GM12878 (cell line): ENCODE measurements at places on chromosomes 12 and 14. TPM values are rescaled to one million over a fixed set of nuclear protein-coding genes. Genes with fewer than 3 reads are reported as not detected.

The KRT80 gene
- not detected in 2 replicates for polyA plus RNA-seq

The CCDC196 gene
- polyA plus RNA-seq = 0.07 and 0.28 TPM in 2 replicates

The HOTAIR gene
- not detected in 2 replicates for polyA plus RNA-seq

DNA sequence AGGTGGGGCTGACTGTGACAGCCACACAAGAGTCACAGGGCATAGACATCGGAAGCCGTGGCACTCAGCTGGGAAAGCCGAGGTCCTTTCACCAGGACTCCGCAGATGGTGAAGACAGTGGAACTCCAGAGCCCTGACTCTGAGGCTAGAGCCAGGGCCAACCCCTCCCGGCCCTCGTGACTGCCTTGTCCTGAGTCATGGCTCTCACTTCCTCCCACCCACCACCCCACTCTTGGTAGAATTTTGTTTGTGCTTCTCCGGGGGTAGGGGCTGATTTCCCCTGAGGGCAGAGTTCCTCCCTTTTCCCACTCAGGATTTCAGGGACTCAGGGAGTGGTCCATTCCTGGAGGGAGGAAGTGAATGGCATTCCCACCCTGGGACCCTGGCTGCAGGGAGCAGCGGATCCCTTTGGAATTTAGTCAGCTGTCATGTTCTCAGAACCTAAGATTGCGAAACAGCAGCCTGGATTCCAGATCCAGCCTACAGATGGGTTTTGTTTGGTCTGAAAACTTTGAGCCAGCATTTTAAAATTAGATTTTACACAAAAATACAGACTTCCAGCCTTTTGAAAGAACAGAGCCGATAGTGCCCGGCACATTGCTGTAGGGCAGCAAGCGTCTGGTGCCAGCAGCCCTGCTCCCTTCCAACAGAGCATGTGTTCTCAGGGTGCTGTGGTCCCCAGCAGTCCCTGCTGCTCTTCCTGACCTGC is 50.7 kb downstream of the TPCN1 start:
- no peak for DNase-seq

GRCh38 chr12:47745485-47746041 is 13.1 kb downstream of the RAPGEF3 start:
- no peak for DNase-seq

GRCh38 chr14:34251662-34252061 is 210.4 kb downstream of the SPTSSA start:
- no peak for DNase-seq

DNA sequence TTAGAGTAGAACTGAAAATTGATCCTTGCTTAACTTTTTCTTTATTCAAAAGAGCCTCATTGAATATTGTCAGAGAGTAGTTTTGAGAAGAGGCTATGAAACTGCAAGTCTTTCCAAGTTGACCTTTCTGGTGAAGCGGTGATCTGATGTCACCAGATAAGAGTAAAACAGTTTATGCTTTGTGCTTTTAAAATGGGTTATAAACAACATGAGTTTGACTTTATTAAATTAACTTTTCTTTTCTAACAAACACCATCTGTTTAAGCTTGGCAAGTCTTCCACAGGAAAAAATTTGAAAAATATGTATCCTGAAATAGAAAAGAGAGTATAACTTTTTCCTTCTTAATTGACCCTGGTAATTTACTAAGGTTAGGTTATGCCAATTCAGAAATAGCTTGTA is 408.7 kb upstream of the NOVA1 start:
- no peak for DNase-seq

- DNase-seq = no peak
Measured at GRCh38 chr14:41957459-41957858, 350.8 kb downstream of the LRFN5 start.
